ENCODE measurements at places on chromosomes 6 and 20. TPM values are rescaled to one million over a fixed set of nuclear protein-coding genes. Genes with fewer than 3 reads are reported as not detected.

IFNGR1 gene
- 81.7 TPM for total RNA-seq

DNA sequence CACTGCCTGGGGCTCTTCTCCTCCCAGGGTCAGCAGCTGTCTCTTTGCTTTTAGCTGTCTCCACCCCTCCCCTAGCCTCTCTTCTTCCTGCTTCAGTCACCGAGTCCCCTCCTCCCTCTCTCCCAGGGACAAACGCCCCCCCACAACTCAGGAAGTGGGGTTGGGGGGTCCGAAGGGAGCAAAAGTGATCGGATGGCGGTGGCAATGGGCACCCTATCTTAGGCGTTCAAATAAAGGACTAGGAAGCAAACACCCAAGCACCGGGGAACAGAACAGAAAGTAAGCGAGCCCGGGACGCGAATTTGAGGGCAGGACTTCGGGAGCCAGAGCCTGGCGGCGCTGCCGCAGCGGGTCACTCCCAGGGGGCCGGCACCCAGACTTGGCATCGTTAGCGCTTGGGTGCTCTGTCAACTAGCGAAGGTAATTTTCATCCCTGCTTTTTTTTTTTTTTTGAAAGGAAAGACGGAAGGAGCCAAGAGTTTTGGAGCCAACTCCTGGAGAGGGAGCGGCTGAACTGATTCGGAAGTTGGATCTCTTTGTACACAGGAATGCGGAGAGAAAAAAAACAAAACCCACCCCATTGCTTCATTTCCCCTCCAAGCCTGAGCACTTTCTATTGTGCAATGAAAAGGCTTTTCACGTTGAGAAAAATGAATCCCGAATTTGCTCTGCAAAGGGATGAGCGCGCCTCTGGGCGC lies 815 bp upstream of the ITPR3 start:
- DNase-seq: peak; percentile 38

RBM24 gene
- 0.33 TPM for total RNA-seq

DNA sequence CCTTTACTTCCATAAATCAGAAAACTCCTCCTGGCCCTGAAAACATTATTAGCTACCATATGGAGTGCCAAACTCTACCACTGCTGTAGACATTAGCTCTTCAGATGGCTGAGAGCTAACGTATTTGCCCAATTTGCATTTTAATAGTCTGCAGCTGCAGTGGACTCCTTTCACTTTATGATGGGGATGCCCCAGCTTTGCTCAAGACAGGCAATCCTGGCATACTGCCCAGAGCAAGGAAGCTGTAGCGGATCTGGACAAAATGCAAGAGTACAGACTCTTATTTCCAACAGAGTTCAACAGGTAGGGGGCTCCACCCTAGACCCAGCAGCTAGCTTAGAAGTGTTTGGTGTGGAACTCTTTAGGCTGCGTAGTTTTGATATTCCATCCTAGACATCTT lies 246.7 kb downstream of the FOXC1 start:
- DNase-seq: no peak

DNA sequence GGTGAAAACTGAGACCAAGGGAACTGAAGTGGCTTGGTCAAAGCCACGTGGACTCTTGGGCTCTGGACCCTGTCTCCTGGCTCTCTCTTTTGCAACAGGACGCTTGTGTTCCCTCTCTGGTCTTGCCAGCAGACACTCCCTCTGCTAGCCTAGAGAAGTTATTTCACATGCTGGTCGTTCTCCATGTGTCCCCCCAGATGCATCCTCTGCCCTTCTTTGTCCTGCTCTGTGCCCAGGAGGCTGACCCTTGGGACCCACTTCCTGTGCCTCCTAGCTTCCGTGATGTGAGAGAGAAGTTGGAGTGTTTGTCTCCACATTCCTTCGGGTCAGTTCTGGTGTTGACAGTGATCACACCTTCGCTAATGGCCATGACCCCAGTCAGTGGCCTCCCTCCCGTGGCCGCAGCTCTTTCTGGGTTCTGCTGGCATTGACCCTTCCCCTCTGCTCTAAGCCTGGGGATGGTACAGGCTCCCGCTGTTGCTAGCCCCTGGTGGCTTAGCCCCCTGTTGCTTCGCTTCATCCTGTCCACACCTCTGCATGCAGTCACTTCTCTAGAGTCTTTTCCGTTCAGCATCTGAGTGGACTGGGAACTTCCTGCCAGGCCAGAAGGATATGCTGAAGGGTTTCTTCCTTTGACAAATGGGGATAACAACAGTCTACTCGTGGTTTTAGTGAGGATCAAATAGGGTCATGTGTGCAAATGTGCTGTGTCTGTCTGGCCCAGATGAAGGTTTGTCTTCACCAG lies 70.1 kb upstream of the BMP2 start:
- no peak for DNase-seq

All from CD4-positive, alpha-beta T cell (primary cell).